NCI-H774 (cell line): ENCODE measurements at places on chromosomes 1 and 21.

GRCh38 chr1:85992791-85993190 lies 163.8 kb downstream of the COL24A1 start:
- DNase-seq = no peak

DNA sequence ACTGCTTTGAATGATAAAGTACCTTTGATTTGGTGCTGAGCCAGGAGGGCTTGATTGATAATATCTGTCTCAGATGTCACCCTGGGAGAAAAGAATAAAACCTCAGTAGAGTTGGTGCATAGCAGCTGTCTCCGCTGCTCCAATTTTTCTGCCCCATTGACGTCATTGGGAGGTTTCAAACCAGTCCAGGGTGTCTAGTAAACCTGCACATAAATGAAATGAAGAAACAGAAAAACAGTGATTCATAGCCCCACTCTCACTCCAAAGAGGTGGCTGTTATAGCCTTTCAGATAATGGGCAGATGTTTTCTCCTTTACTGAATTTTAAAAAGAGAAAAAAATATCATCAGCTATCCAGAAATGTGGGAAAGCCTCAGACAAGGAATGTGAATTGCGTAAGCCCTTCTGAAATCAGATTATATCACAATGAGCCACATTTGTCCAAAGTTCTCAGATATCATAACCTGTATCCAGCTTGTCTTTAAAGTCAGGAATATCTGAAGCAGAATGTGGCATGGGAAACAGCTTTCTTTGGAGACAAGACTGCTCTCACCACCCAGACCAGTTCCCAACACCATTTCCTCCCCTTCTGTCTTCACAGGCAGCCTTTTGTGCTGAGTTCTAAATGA lies 351.3 kb upstream of the SGIP1 start:
- no peak for DNase-seq

GRCh38 chr1:170520601-170521000 lies 11.4 kb upstream of the GORAB start:
- no peak for DNase-seq

GRCh38 chr1:173454966-173455524 lies 22.1 kb upstream of the PRDX6 start:
- DNase-seq = no peak

DNA sequence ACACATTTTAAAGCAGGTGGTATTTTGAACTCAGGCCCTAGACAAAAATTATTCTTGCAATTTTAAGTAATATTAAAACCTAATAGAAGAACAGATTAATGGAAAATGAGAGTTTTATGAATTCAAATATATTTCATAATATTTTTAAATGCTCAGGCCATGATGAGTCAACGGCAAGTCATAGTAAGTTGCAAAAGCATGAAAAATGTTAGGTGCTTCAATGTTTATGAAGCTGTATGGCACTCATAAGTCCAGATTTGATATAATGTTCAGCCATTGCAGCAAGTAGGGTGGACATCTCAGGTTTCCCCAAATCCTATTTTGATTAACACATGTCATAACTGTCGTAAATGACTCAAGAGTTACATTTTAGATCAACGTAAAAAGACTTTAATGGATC lies 112.6 kb downstream of the GRIK1 start:
- no peak for DNase-seq

DNA sequence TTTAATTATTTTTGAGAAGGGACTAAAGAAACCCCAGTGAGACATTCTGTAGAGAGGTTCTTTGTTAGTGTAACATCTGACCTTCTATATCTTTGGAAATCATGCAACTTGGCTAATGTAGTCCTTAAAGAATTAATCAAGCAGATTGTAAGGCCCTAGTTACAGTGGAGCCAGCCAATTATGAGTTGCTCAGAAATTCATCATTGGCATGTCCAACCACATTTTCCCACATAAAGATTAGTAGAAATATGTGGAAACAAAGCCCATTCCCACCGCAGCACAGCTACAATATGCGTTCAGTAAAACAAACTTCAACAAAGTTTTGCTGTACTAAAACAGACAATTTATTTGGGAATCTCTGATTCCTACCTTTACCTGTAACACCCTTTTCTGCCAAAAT lies 27.8 kb downstream of the WNT2B start:
- DNase-seq = no peak

GRCh38 chr1:10613340-10613739 lies 138.6 kb downstream of the PEX14 start:
- DNase-seq = no peak

GRCh38 chr1:160547422-160547821 lies 24.4 kb upstream of the SLAMF6 start:
- no peak for DNase-seq

DNA sequence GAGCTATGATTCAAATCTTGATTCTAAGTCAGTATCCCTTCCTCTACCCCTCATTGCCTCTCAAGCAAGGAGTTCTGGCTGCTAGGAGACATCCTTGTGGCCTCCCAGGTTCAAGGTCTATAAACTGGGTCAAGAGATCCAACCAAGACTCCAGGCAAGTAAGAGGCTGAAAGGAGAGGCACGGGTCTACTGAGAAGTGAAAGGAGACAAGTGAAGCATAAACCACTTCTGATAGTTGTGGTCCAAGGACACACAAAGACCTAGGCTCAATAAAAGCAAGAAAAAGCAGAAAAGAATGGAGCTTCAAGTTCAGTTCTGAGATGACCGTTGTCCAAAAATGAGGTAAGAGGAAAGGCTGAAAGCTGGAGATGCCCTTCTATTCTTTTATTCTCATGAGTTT lies 17.8 kb upstream of the PPP2R5A start:
- DNase-seq = no peak

GRCh38 chr1:85584923-85585322 lies 4.4 kb downstream of the CCN1 start:
- no peak for DNase-seq

DNA sequence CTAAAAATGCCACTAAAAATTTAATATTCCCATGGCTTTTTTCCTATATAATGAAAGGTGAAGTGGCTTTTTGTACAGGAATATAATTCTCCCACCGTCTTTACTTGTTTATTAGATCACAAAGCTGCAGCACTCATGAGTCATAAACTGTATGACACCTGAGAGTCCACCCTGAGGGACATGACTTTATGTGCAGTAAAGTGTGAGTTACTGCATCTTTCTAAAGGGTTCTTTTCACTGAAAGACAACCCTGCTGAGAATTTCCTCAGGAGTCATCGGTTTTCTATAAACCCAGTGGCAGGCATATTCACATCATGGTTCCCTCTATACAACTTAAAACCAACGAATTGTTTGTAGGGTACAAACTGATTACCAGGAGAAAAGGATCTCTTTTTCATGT lies 77.4 kb downstream of the APP start:
- no peak for DNase-seq

- no peak for DNase-seq
Measured at GRCh38 chr1:30264672-30265025, 458.7 kb downstream of the MATN1 start.

DNA sequence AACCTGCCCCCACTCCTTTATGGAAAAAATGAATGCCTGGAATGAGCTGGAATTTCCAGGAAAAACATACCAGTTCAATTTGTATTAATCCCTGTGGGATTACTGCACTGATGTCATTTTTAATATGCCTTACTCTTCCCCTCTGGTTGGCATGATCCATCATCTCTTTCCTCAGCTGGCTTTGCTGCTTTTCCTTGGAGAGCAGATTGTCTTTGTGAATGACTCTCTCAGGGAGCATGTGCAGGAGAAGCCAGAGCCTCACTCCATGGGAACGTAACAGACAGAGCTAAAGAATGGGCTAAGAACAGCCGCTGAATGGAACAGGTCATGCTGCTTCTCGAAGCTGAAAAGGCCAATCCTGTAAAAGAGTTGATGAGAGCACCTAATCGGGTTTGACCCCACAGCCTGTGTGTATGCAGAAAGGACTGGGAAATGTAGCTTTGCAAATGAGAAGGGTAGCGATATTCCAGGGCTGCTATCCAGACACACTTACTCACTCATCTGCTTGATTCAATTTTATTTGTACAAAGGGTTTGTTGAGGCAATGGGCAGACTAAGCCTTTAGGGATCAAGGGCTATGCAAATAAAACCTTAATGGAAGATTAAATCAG lies 20.7 kb downstream of the PHC2 start:
- peak; percentile 87 for DNase-seq

GRCh38 chr1:174584071-174584470 lies 136.3 kb downstream of the GPR52 start:
- no peak for DNase-seq

DNA sequence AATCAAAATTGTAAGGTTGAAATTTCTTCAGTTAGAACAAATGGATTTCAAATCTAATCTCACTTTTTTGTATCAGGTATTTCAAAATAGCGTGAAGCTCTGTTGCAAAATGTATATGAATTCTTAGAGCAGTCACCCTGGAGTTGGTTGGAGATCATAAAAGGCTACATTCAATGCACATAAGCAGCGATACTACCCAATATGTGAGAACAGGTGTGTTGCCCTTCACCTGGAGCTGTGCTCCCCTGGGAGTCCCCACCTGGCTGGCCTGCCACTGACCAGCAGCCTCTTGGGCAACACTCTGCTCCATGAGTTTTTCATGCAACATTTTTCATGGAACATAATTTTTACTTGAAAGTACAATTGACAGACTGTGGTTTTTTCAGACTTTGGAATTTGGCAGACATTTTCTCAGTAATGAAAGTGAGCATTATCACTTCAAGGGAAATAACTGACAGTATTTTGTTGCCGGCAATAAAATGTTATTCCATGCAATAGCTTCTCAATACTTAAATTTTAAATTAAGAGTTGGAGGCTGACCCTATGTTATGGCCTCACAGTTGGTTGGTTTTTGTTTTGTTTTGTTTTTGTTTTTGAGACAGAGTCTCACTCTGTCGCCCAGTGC lies 95.1 kb downstream of the ST3GAL3 start:
- DNase-seq = no peak

DNA sequence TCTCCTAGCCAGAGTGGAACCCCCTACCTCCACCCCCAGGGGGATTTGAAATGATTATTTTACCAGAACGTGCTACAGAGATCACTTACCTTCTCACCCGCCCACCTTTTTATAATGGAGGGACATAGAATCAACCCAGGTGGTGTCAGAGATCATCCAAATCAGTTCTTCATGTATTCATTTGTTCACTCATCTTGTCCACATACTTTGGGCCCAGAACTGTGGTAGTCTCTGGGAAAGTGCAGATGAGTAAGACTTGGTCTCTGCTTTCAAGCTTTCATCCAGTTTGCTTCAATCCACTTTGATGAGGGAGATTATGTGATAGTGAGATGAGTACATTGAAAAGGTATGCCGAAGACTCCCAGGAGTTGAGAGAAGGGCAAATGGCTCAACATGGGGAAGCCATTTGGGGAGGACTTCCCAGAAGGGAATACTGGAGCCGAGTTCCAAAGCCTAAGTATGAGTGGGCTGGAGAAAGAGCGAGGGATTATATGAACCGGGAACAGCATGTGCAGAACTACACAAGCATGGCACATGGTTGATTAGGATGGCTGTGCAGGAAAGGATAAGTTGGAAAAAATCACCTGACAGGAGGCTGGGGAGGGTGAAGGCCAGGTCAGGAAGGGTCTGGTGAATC lies 1.9 kb downstream of the FGGY start:
- DNase-seq = no peak

DNA sequence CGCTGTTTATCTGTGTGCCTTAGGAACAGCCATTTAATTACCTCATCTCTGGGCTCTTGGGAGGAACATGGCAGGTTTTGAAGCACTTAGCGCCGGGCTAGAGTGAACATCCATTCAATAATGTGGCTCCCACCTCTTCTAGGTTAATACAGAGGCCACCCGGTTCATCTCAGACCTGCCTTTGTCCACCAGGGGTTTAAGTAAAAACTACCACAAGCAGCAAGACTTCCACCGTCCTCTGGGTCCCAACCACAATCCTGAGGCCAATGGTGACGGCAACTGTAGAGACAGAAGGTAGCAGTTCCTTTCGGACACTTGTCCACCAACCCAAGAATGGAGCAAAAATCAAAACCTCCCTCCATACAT lies 924 bp upstream of the DDOST start:
- no peak for DNase-seq

GRCh38 chr1:203860396-203861025 lies 888 bp upstream of the SNRPE start:
- peak; percentile 7 for DNase-seq

DNA sequence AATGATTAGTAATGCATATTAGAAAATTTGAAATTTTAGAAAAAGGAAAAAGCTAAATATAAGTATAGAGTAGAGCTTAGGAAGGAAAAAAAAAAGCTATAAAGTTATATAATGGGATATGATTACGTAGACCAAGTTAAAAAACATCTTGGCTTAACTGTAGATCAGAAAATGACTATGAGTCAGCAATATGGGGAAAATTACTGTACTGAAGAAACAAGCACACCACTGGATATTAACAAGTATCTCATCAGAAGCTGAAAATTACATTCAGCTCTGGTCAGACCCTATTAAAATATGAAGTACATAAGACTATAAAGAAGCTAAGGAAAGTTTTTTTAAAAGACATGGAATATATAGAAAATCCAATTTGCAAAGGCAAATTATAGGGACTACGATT lies 19.5 kb downstream of the DNAJC8 start:
- DNase-seq = no peak

DNA sequence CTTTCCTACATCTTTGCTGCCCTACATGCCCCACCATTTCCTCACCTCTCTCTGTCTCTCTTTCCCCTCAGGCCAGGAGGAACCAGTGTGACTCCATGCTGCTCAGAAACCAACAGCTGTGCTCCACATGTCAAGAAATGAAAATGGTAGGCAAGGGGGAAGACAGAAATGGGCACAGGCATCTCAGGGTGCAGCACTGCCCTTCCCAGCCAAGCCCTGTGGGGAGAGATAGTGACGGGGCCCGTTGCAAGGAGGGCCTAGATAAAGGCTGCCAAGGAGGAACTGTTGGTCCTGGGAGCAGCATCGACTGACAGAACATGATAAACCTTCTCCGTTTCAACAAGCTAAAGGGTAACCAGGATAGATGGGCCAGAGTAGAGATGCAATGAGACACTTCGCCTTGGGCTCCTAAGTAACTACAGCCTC lies 12.5 kb upstream of the PIGC start:
- no peak for DNase-seq

DNA sequence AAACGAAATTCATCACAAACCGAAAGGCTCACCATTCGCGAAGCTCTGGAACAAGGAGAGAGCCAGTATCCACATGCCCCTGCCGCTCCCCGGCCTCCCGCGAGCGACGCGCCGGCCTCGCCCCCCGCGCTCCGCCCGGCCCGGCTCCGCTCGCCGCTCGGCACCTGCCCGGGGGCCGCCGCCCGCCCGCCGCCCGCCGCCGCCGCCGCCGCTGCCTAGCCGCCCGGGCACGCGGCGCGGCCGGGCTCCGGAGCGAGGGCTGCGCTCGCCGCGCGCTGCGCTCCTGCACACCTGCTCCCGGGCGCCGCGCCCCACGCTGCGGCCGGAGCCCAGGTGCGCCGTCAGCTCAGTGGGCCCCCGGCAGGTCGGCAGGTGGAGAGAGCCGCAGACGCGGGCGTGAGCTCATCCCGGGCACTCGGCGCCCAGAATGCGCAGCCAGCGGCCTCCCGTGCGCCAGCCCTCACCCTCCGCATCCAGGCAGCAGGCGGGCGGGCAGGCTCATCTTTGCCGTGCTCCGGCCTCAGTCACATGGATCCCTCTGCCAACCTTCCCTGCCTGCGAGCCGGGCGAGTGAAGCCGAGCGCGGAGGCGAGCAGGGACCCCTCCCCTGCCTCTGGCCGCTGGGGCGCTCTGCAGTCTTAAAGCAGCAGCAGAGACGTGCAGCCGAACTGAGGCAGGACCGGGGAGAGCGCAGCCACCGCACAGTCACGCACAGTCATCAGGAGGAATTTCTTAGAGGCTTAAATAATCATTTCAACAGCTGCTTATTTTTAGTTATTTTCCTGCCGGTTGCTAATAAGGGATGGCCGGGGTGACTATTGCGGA lies at the start of gene DSCAM:
Gene DSCAM, minus strand, starts transcription at position 572 of the 825 bp plus-strand sequence. Its CDS starts 497 bp downstream, at position 75.
- DNase-seq = no peak

- no peak for DNase-seq
Measured at GRCh38 chr1:150683914-150684313, 13.0 kb downstream of the GOLPH3L start.
